GM10248 (cell line): ENCODE measurements at places on chromosomes 3 and 15.

- no peak for DNase-seq
Observed at GRCh38 chr15:63439536-63440264, 58.1 kb upstream of the CA12 start.

- no peak for DNase-seq
Observed at GRCh38 chr3:63920001-63920400, 7.8 kb upstream of the SCAANT1 start.

DNA sequence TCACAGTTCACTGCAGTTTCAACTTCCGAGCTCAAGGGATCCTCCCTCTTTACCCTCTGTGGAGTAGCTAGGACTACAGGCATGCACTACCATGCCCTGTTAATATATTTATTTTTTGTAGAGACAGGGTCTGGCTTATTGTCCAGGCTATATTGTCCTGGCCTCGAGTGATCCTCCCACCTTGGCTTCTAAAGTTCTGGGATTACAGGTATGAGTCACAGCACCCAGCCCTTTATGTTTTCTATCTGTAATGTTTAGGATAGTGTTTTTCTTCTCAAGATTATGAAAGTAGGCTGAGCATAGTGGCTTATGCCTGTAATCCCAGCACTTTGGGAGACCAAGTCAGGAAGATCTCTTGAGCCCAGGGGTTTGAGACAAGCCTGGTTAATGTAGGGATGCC, 11.9 kb upstream of the SCG3 start:
- no peak for DNase-seq

GRCh38 chr15:30008156-30008555, 74.6 kb upstream of the GOLGA8J start:
- no peak for DNase-seq

- no peak for DNase-seq
Observed at GRCh38 chr3:1571736-1572135, 478.9 kb downstream of the CNTN6 start.

DNA sequence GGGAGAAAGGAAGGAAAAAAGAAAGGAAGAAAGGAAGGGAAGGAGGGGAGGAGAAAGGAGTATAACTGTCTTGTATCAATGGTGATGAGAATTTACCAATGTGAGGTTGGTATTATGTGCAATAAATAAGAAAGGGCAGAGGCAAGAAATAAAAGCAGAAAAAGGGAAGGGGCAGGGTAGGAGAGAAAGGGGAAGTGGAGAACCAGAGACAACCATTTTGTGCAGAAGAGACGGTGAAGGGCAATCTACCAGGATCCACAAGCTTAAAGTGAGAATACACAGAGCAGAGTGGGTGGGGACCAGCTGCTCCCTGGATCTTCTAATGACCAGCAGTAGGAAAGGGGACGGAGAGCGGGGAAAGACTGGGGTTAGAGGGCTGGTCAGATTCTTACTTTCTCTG, 106.9 kb upstream of the SLCO2A1 start:
- no peak for DNase-seq

DNA sequence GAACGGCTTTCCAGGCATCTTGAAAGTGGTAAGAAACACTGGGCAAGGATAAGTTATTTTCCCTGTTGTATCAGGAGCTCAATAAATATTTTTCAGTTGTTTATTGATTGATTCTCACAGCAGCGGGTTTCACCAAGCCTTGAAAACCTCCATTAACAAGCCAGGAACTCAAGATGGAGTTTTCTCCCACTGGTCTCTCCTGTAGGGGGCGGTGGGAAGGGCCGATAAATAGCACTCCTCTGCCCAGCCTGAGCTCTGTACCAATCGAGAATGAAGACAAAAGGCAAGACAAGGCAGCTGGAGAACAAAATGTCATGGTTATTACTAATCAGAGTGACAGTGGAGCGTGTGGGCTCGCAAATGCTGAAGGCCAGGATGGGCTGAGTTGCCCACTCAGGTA, 7.4 kb downstream of the HRH1 start:
- DNase-seq: no peak

DNA sequence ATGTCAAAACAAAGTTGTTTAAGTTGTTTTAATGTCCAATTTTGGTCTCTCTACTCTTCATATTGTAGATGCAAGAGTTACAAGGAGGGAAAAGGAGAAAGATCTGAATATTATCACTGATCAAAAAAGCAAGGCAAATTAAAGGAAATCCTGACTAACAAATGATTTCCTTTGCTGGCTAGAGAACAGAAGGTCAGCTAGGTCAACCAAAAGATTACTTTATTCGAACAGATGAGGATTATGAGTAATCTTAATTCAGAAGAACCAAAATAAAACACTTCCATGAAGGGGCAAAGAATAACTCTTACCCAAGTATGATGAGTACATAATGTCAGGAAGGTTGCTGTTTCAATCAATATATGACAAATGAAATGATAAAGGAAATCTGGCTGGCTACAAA, 33.8 kb downstream of the CPNE4 start:
- no peak for DNase-seq

DNA sequence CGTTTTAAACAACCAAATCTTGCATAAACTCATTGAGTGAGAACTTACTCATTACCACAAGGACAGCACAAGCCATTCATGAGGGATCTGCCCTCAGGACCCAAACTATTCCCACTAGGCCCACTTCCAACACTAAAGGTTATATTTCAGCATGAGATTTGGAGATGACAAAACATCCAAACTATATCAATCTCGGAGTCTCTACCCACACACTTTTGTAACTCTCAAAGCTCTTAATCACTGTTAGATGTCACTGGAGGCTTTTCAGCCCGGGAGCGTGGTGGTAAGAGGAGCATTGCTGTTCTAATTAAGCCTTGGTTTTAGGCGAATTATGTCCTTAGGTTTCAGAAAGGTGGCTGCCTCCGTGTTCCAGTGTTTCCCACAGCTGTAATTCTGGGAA, 86.3 kb downstream of the CNTN6 start:
- DNase-seq: no peak

DNA sequence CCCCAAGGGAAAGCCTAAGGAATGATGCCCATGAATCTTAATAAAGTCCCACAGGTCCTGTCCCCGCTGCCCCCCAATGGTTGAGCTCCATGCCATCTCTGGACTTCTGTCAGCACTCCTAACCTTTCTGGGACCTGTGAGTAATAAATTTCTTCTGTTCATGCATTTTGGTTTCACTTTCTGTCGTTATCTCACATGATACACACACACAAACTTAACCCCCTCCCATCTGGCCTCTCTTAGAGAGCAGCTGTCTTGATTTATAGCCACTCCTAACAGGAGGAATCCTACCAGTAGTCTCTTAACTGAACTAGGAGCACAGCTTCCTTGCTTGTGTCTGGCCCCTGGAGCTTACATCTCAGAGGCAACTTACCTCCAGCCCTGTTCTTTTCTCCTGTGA, 82.7 kb upstream of the SELENOK start:
- no peak for DNase-seq

DNA sequence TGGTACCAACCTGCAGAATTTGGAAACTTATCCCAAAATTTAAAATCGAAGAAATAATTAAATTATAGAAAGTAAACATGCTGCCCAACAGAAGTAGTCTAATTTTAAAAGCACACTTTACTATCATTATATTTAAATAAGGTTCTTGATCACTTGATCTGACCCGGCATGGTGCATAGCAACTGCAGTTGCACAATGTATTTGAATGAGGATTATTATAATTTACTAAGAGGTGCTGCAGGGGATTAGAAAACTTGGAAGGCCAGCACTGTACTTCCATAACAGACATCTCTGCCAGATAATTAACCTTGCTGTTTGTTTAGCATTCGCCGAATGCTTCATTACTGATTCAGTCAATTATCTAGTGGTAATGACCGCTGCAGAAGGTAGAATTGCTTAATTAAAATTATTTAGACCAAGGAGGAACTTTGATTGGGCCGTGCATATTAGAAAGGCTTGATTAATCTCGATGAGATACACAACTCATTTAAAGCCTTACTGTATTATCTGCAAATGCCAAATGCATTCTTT, 971.6 kb downstream of the ZPLD1 start:
- DNase-seq: no peak

GRCh38 chr3:44885618-44886017, 11.2 kb downstream of the TGM4 start:
- no peak for DNase-seq

GRCh38 chr3:193875601-193876321, 260.2 kb upstream of the HES1 start:
- DNase-seq: no peak

GRCh38 chr3:190261740-190262139, 60.5 kb downstream of the CLDN1 start:
- DNase-seq: no peak

GRCh38 chr3:63981980-63982379, 41.3 kb downstream of the PSMD6 start:
- DNase-seq: no peak

- DNase-seq: no peak
Observed at GRCh38 chr3:25527801-25528200, 99.7 kb downstream of the RARB start.

GRCh38 chr15:73183071-73183470, 130.8 kb downstream of the NEO1 start:
- no peak for DNase-seq

DNA sequence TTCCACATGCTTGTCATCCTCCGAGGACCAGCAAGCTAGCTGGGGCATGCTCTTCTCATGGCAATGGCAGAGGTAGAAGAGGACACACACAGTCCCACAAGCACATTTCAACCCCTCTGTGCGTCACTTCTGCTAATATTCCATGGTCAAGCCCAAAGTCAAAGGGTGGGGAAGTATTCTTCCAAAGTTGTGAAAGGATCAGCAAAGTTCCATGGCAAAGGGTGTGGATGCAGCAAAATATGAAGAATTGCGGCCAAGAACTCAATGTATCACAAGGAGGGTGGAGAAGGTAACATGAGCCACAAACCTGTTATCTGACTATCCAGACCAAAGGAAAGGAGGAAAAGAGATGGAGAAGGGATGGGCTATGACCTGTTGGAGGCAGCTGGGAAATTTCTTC, 71.2 kb upstream of the SNRK start:
- no peak for DNase-seq

DNA sequence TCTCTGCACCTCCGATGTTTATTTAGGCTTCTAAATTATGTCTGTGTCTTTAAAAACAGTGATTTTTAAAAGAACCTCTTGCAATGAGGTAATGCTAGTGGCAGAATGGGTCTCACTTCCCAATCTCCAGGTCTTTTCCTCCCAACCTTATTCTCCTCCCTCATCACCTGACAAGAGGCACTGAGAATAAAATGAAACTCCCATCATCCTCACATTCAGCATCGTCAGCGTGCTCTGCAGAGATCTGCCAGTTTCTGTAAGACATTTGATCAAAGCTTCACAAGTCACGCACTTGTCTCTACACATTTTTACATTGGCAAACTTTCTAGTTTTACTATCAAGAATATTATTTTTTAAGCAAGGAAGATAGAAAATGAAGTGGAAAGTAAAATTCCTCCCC, 420.5 kb downstream of the GABRB3 start:
- no peak for DNase-seq

DNA sequence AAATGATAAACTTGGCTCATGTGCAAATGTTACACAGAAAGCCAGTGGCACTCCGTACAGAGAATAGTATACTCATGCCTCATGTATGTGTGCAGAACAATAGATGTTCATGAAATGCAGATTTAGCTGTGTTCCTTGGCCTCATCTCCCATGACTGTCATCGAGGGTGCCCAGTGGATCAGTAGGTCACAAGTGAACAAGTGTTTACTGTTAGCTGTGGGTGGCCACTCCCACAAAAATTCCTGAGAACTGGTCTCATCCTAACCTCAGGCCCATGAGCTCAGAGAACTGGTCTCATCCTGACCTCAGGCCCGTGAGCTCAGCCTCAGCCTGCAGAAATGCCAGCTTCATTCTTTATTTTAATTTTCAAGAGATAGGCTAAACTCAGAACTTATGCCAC, 124.1 kb downstream of the GADL1 start:
- no peak for DNase-seq

- no peak for DNase-seq
Observed at GRCh38 chr15:70137967-70138366, 40.2 kb upstream of the TLE3 start.

GRCh38 chr3:46935168-46935858, 41.2 kb downstream of the CCDC12 start:
- no peak for DNase-seq

DNA sequence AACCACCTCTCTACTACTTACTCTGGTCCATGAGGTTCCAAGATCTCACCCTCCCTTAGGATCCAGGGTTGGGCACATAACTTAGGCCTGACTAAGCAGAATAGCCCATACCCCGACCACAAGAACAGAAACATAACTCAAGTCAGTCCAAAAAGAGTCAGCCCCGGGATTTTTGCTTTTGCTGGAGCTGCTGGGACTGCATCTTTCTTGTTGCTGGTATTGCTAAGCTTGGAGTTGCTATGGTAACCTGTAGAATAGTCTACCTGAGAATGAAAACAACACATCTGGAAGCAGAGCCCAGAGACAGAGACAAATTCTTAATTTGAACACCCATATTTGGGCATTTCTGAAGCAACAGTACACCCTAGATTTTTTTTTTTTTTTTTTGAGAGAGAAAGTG, 6.5 kb downstream of the RUBCN start:
- DNase-seq: no peak

GRCh38 chr15:57654153-57654852, 52.2 kb upstream of the POLR2M start:
- no peak for DNase-seq

GRCh38 chr3:135056084-135056730, 261.1 kb downstream of the EPHB1 start:
- DNase-seq: no peak

- DNase-seq: no peak
Observed at GRCh38 chr3:177221744-177222143, 24.5 kb upstream of the TBL1XR1 start.

DNA sequence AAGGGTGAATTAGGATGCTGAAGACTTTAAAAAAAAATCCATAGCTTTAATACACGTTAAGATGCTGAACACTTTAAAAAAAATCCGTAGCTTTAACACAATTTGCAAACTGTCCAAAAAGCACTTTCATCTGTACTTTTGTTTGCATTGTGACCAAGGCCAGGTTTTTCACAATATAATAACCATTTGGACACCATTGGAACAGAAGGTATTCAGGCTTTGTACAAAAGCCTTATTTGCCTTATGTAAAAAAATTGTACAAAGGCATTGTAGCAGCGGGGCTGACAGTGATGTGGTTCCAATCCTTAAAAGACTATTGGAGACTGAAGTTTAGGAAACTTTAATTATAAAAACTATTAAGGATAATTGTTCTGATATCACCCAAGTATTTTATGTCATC, 15.2 kb upstream of the ICE2 start:
- DNase-seq: no peak

DNA sequence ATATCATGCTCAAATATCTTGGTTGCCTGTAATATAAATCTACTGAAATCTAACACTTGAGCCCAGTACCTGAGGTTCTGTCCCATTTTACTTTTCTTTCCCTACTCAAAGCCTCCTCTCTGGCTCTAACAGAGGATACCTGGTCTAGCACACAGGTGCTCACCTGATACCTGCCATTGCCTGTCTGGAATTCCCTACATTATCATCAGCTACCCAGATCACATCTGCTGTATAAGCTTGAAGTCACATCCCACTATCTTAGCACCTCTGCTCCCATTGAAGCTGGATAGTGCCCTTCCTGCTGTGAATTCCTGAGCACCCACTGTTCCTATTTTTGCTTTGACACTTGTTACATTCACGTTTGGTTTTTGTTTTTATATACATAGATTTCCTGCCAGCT, 30.5 kb downstream of the GYG1 start:
- no peak for DNase-seq

GRCh38 chr3:154120961-154121700, at the start of gene ARHGEF26:
Gene ARHGEF26, plus strand, starts transcription at chr3:154121390. Its CDS starts 603 bp downstream, at chr3:154121993.
- peak; percentile 75 for DNase-seq
